HCT116 (cell line): ENCODE measurements at places on chromosomes 1 and 21.

DNA sequence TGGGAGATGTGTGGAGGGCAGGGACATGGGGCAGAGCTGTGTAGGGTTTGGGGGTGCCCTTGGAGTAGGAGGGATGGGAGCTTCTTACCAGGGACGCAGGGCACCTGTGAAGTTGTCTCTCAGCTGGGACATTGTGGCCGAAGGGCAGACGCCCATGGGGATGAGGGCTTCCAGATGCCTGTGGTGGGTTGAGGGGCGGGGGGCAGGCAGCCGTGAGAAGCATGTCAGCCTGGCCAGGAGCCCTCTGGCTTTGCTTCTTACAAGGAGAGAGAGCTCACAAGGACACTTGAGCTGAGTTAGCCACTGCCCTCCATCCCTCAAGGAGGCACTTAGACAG, 8.5 kb downstream of the A3GALT2 start:
- DNase-seq = no peak

GRCh38 chr21:27519361-27519760, 552.5 kb upstream of the ADAMTS5 start:
- DNase-seq = no peak

DNA sequence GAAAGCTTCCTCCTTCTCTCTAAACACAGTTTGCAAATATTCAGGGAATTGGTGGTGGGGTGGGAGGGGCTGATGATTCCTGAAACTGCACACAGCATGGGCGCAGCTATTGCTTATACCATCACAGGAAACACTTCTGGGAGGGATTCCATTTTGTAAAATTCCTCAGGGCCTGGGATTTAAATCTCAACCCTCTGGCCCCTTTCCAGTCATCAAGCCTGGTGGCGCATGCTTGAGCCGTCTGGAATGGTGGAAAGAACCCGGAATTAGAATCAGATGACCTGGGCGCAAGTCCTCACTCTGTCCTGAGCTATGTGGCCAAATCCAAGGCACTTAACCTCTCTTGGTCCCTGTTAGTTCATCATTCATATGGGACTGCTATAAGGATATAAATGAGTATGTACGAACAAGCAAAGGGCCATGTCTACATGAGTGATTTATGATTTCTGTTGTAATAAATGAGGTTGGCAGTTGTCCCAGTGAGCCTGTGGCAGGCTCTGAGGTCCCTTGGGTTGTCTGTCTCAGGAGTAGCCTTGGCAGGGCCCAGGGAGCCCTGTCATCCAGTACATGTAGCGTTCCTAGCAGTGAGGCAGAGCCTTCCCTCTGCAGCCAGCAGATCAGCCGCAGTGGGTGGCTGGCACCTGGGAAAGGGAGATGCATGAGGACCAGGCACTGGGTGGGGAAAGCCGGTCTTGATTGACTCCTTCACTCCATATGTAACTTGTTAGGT, 72.0 kb downstream of the MAN1C1 start:
- DNase-seq = no peak

GRCh38 chr21:28799926-28800325, 192.8 kb downstream of the LTN1 start:
- DNase-seq = no peak

GRCh38 chr1:222613627-222614026, 4.3 kb upstream of the MIA3 start:
- no peak for DNase-seq
